Smooth muscle cell of the brain vasculature (primary cell): ENCODE measurements at places on chromosomes 4 and X.

GRCh38 chr4:117515921-117516320 is 430.5 kb upstream of the TRAM1L1 start:
- no peak for DNase-seq

GRCh38 chr4:7933651-7934510 is 5.8 kb downstream of the AFAP1 start:
- no peak for DNase-seq

DNA sequence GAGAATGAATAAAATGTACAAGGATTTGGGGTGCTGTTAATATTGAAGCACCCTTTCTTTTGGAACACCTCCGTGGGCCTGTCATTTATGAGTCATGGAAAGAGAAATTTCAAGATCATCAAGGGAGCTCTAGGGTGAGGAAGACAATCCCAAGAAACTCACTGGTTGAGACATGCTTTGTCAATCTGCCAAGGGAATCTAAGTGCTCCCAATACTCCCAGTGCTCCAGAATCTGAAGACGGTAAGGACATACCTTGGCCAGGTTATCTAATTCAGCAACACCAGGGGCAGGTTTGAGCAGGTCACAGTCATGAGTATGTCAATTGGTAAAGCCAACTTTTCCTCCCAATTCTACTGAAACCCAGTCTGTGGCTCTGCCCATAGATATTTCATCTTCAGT is 556.4 kb upstream of the CPEB2 start:
- no peak for DNase-seq

- DNase-seq, result no peak
These were observed 333.8 kb upstream of the PCDH7 start for GRCh38 chr4:30386266-30386895.

DNA sequence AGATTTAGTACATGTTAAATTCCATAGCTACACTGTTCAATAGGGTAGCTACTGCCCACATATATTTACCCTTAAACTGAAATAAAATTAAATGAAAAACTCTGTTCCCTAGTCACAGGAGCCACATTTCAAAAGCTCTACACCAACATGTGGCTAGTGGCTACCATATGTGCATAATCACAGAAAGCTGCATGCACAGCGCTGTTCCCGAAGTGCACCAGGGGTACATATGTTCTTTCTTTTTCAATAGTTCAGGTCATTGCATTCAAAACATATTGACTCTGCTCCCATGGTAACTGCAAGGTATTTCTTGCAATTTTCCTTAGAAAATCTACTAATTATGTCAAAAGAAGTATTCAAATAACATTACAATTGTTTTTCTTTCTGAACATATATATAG is 591.2 kb downstream of the PDHA2 start:
- no peak for DNase-seq

- DNase-seq, result no peak
These were observed 32.6 kb downstream of the IL13RA1 start for GRCh38 chrX:118760025-118760424.

- no peak for DNase-seq
These were observed 1722.1 kb upstream of the PCDH10 start for GRCh38 chr4:131427000-131427399.

DNA sequence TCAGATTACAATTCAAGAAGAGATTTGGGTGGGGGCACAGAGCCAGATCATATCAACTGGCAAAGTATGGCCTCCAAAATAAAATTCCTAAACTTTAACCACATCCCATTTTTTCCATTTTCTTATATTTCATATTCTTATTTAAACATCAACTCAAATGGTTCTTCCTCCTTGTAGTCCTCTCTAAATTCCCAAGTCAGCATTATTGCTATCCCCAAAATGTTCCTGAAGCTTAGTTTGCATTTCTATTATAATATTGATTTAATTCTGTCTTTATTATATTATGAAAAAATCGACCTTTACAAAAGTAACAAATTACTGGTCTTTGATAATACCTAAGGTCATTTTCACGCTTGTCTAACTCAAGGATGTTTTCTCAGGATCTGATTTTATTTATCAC is 67.5 kb downstream of the NPY1R start:
- no peak for DNase-seq

DNA sequence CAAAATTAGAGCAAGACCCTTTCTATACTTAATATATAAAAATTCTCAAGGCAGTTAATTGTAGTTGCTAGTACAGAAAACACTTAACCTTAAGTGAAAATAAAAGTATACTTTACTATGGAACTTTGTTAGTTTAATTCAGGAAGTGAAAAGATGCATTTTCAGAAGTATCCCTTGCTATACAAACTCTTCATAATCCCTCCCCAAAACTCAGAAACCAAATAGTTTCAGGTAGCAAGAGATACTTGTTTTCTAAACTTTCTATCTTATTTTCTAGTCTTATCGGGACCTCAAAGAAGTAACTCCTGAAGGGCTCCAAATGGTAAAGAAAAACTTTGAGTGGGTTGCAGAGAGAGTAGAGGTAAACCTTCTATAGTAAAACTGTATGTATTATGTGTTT is 14.3 kb downstream of the PAICS start:
- no peak for DNase-seq

GRCh38 chr4:16124232-16124631 is 40.4 kb upstream of the PROM1 start:
- no peak for DNase-seq

DNA sequence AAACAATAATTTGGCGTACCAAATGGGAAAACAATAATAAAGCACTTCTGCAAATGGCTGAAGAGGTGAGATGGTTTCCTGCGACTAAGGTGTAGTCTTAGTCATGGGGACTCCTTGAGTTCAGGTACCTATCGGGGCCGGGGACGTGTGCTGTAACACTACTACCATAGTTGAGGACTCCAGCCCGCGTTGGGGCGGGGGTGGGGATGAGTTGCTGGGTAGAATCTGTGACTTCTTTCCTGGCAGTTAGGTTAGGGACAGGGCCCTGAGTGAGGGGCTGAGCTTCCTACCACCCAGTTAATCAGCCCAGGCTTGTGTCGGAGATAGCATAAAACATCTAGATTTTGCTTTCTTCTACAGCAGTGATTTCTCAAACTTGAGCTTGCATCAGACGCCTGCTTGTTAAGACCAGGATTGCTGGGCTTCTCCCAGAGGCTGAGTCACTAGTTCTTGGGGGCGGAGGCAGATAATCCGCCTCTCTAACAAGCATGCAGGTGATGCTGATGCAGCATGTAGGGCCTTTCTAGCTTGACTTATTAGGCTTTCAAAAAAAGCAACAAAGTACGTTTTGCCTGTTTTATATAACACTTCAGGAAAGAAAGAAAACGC is 30.2 kb downstream of the RBBP7 start:
- no peak for DNase-seq

DNA sequence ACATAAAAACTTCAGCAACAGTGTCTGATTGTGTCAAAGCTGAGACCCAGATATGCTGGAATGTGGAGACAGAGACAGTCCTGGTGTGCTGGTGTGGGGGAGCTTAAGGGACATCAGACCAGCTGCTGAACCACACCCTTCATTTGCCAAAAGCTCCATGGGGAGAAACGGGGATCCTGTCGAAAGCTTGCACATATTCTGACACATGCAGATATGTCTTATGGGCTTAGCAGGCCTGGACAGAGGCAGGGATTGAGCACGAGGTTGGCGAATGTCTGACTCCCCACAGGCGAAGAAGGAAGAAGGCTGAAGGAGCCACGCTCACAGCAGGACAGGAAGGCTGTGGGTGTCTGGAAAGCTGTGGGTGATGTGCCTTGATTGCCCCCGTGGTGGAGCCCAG is 72.1 kb upstream of the ACSL1 start:
- no peak for DNase-seq

DNA sequence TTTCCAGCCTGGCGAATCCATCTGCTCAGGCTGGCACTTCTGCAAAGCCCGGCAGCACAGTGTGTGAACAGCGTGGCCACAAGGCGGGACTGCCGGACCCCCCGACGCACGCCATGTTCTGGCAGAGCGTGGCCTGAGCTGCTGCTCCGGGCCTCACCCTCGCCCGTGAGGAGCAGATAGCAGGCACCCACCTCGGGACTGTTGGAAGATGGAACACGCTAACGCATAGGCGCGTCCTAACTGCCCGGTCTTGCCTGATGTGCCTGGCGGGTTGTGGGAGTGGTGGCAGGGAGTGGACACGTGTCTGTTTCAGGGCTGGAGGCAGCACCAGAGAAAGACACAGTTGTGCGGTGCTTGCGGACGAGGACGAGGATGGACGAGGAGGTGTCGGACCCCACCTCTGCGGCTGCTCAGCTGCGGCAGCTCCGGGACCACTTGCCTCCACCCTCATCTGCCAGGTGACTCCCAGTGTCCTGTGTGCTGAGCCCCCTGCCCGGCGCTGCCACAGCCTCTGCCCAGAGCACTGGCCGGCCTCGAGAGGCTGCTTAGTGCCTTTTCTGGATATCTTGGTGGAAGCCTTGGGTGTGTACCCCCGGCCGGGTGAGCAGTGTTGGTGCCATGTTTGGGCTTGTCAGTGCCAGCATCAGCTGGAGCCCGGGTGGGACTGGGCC is 28.2 kb downstream of the UVSSA start:
- DNase-seq, result no peak

- DNase-seq, result no peak
These were observed 486.5 kb upstream of the HTR2C start for GRCh38 chrX:114097427-114097826.

GRCh38 chrX:18353931-18354368 is 538 bp downstream of the SCML2 start:
- DNase-seq, result no peak

- DNase-seq, result no peak
These were observed 38.7 kb downstream of the ARHGEF9 start for GRCh38 chrX:63746278-63746677.

- DNase-seq, result no peak
These were observed at the start of gene CT83 for GRCh38 chrX:116462822-116463221. CT83 (minus strand) TSS chrX:116462976; CDS start chrX:116462856, 120 bp downstream.

GRCh38 chrX:40008791-40009461 is 88.8 kb downstream of the BCOR start:
- no peak for DNase-seq

- no peak for DNase-seq
These were observed 33.5 kb upstream of the SPANXD start for GRCh38 chrX:141732031-141732430.

GRCh38 chr4:100895556-100896197 is 377.9 kb upstream of the EMCN start:
- no peak for DNase-seq

GRCh38 chr4:1718095-1718850 is 2.9 kb downstream of the TMEM129 start:
- no peak for DNase-seq

- DNase-seq, result no peak
These were observed 5.3 kb downstream of the COPS4 start for GRCh38 chr4:83040269-83040668.
